NCI-H748 treated with DMSO at 0.1 percent for 48 hours (cell line): ENCODE measurements at places on chromosomes 16 and 17.

DNA sequence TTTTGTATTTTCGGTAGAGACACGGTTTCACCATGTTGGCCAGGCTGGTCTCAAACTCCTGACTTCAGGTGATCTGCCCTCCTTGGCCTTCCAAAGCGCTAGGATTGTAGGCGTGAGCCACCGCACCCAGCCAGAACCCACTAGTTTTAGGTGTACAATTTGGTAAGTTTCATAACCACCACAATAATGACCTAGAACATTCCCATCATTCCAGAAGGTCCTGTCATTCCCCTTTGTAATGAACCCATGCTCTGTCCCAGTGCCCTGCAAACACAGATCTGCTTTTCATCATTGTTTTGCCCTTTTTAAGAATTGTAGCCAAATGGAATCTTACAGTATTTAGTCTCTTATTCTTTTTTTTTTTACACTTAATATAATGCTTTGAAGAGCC, 35.6 kb upstream of the IRF8 start:
- no peak for DNase-seq

DNA sequence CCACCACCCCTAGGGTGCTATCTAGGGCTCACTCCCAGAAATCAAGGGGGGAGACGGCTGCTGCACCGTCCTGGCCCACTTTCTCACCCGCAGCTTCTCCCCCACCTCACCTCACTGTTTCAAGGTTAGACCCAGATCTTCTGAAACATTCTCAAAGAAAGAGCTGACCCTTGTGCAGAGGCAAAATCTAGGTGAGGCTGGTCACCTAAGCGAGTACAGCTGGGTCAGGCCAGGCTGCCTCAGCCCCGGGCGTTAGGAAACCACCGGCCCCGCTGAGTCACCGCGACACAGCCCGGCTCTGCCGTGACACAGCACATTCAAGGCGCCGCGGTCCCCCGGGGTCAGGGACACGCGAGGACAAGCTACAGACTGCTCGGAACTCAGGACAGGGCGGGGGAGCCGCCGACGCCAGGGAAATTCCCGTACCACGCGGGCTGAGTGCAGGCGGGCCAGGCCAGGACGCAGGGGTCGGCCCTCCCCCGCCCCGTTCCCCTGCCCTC, 27.1 kb downstream of the GNPTG start:
- no peak for DNase-seq

- no peak for DNase-seq
Observed at GRCh38 chr17:31857920-31858641, 963 bp downstream of the COPRS start.

- DNase-seq = no peak
Observed at GRCh38 chr16:49747654-49748053, 108.3 kb downstream of the ZNF423 start.

DNA sequence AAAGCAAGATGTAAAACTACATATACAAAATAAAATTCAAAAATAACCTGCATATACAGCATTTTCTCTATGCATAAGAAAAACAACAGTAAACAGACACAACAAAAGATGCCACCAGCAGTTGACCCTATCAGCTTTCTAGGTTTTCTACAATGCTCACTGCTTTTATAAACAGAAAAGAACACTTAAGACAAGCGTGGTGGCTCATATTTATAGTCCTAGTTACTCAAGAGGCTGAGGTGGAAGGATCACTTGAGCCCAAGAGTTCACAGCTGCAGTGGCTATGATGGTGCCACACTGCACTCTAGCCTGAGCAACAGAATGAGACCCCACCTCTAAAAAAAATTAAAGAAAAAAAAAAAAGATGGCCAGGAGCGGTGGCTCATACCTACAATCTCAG, 46.5 kb upstream of the ATP2A3 start:
- DNase-seq = no peak
